ENCODE measurements at places on chromosomes 12 and 14. TPM values are rescaled to one million over a fixed set of nuclear protein-coding genes. Genes with fewer than 3 reads are reported as not detected.

The CCDC60 gene
- 7.6 TPM for total RNA-seq

The DLST gene
- 79.1 TPM for total RNA-seq

The CRACR2A gene
- 6.8 TPM for total RNA-seq

The KICS2 gene
- total RNA-seq: 7.1 TPM

The NFATC4 gene
- 38.2 TPM for total RNA-seq

The ZC2HC1C gene
- 6.7 TPM for total RNA-seq

The CD163 gene
- 596 TPM for total RNA-seq

The ASB2 gene
- 3.7 TPM for total RNA-seq

The FSCB gene
- not detected for total RNA-seq

The CAPZA3 gene
- total RNA-seq: not detected

The LHX5 gene
- not detected for total RNA-seq

The CPNE6 gene
- total RNA-seq: not detected

All from lung (tissue), 17 donors.